ENCODE measurements at places on chromosomes 4 and X.

GRCh38 chrX:24833695-24834094, 140.0 kb downstream of the POLA1 start:
- no peak for DNase-seq

- no peak for DNase-seq
These were observed 12.0 kb downstream of the WFS1 start for GRCh38 chr4:6281436-6282313.

DNA sequence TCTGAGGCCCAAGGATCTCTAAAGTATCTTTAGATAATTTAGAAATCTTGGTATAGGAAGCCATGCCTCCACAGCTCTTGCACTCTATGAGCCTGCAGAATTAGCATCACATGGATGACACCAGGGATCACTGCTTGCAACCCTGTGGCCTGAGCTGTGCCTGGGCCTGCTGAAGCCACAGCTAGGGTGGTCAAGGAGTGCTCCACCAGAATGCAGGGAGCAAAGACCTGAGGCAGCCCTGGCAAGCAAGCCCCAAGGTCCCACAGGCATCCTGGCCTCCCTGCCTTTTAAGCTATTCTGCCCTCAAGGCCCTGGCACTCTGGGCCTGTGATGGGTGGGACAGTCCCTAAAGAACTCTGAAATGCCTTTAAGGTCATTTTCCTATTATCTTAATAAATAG, 105.2 kb upstream of the NALF2 start:
- DNase-seq: no peak

DNA sequence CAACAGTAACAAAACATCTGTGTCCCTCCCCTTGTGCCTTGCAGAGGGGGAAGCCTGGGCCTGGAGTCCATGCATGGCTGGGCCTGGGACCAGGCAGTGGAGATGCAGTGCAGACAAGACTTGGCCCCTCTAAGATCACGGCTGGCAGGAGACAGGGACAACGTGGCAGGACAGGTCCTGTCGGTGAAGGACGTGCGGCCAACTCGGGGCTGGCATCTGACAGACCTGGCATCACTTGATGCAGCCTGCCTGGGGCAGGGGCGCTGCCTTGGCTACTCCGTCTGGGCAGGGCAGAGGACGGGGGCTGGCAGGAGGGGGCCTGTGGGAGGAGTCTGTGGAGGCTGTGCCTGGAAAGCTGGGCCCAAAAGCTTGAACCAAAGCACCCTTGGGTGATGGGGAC, 112.1 kb downstream of the CPZ start:
- DNase-seq: peak; percentile 3

DNA sequence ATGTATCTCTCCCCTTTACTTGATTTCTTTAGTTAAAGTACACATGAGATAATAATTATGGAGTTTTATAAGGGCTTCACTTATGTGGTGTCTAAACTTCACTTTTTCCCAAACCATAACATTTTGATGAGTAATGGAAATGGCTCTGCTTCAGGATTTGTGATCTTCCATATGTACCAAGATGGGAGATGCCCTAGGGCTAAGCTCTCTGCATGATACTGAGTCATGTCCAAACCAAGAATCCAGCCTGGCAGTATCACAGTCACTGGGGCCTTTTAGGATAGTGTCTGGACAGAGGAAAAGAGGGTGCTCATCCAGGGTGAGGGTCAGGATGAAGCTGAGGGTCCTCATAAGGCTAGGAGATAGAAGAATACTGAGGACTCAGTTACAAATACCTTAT, 47.9 kb upstream of the PAGE3 start:
- no peak for DNase-seq

DNA sequence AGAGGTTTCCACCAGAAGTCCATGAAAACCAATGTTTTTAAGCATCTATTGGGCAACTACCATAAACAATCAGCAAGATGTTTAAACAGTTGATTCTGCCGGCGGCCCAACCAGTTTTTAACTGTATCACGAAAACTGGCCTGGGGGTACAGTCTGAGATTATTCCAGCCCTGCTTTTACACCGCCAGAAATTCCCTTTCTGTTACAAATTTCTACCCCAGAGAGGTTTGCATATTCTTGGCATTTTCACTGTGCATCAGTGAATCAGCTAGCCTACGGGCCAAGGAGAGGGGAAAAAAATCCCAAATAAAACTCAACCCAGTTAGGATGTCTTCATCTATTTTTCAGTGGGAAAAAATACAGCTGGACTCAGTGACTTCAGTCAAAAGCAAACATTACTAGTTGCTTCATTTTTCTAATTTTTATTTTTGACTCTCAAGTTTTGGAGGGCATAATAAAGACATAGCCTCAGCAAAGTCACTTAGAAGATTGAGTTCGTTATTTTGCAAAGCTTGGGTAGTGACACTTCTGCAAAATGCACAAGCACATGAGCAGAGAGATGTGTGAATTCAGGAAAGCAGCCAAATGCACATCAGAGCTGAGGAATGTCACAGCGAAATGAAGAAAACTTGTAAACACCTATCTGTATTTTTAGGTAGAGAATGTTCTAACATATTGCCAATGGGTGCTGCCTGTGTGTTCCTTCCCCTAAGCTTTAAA, 167.8 kb upstream of the GK2 start:
- no peak for DNase-seq

DNA sequence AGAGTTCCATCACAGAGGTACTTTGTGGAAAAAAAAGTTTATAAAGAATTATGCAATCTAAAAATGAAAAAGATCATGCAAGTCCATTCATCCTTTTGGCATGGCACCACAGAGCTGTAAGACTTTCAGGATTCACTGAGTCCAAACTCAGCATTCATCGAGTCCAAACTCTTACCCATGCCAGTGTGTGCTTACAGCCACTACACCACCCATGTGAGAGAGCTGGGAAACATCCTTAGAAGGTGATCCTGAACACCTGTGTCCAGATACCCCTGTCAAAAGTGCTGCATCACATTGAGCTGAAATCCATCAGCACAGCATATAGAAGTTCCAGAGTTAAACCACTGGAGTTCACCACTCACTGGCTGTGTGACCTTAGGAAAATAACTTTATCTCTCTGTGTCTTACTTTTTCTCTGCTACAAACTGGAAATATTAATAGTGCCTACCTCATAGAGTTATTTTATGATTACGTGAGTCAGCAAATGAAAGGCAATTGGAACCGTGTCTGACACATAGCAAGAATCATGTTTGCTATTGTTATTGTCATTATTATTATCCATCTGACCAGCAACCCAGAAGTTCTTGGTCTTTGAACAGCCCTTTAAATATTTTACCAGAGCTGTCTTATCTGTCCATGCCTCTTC, 115.0 kb upstream of the FTHL17 start:
- no peak for DNase-seq

- DNase-seq: no peak
These were observed 145.5 kb upstream of the FGF13 start for GRCh38 chrX:138856881-138857604.

- peak; percentile 53 for DNase-seq
These were observed 79.8 kb upstream of the SMARCAD1 start for GRCh38 chr4:94127707-94128328.

Data from HAP-1 (cell line).